Activated CD8-positive, alpha-beta memory T cell treated with anti-CD3 and anti-CD28 coated beads for 1 hour (primary cell): ENCODE measurements at places on chromosomes 11 and 22.

GRCh38 chr22:40426594-40427333 is 56.4 kb downstream of the SGSM3 start:
- no peak for DNase-seq

- DNase-seq, result no peak
Measured at GRCh38 chr22:24007253-24008021, 2.2 kb upstream of the GSTT4 start.

DNA sequence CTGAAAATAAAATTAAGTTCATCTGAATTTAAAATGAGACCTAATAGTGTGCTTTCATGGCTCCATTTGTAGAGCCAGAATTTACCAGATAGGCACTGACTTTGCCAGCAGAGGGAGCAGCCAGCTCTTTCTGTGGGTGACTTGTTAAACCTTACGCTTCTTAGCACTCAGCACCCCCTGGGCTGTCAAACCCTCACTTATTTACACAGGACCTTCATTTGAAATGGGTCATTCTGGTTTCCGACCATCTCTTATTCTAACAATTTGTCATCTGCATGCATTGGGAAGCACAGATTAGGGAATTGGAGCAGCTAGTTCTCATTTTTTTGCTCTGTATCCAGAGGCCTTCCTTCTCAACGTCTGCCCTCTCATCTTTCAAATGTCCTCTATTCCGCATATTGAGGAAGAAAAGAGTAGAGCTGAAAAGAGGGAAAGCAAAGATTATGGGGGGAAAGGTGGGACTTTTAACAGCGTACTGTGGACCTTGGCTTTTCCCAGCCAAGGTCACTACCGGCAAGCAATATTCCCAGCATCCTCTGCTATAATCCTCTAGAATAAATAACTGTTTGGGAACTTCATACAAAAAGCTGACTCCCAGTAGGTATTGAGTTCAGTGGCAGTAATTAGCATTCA is 3.1 kb downstream of the ASRGL1 start:
- DNase-seq, result peak; percentile 32

DNA sequence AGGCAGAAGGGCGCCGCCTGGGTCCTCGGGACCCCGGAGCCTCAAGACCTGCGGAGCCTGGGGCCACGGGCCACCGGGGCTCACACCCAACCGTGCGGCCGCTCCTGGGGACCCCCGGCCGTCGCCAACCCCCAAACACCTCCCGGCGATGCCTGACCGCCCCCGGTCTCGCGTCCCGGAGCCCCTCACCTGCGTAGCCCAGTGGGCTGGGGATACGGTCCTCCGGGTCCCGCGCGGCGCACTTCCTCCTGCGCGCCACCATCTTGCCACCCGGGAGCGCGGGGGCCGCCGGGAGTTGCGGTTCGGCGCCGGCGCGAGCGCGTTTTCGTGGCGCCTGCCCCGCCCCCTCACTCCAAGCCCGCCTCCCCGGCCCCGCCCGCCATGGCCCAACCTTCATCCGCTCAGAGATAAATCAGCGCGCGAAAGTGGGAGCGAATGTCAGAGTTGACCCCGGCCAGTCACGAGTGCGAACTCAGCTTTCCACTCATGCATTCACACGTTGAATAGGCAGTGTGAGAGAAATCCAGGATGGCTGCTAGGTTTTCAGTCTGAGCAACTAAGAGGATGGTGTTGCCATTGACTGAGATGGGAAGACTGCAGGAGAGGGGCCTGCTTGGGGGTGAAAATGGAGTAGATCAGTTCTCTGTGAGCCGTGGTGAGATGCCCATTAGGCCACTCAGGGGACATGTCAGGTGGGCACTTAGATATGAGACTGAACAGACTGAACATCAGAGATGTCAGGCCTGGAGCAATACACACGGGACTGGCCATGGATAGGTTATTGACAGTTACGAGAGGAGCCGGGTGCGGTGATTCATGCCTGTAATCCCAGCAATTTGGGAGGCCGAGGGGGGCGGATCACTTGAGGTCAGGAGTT is at the start of gene RRP7A:
Gene RRP7A (minus strand): TSS at position 272 of the 877 bp plus-strand sequence. CDS start 10 bp downstream, at position 262.
- DNase-seq, result peak; percentile 49

DNA sequence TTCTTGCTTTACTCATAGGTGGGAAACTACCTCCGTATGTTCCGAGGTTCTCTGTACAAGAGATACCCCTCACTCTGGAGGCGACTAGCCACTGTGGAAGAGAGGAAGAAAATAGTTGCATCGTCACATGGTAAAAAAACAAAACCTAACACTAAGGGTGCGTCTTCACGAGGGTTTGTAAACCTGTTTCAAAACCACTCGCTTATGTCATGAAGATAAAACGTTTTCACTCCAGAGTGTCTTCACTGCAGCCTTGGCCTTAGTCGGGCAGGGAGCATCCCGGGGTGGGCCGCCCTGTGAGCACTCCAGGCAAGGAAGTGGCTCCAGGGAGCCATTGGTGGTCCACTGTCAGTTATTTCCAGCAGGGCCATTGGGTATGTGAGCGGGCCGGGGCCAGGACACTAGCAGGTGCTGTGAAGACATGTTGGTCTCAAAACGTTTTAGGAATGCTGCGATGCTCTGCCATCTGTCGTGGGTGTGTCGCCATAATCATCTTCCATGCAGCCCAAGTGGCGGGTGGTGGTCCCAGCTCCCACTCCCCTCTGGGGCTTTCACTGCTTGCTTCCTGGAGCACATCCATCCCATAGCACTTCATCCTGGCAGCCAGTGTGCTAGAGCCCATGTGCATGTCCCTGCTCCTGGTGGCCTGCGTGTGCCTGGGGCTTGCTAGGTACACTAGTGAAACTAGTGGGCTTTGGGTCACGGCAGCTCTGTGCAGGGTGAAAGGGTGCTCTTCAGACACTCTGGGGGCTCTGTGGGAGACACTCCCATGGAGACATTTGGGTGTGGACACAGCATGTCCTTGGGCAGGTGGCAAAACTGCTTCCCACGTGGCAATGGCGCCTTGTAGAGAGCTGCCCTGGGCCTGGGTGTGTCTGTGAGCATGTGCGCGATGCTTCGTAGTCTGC is 5.2 kb downstream of the SMARCB1 start:
- DNase-seq, result no peak

GRCh38 chr22:27004434-27004833 is 347.0 kb downstream of the MIAT start:
- no peak for DNase-seq
